Liver (tissue), 10 donors: ENCODE measurements at places on chromosomes 2 and 18. TPM values are rescaled to one million over a fixed set of nuclear protein-coding genes. Genes with fewer than 3 reads are reported as not detected.
A peak's percentile ranks its signal among the peaks of the same experiment; 100 is the strongest.

DNA sequence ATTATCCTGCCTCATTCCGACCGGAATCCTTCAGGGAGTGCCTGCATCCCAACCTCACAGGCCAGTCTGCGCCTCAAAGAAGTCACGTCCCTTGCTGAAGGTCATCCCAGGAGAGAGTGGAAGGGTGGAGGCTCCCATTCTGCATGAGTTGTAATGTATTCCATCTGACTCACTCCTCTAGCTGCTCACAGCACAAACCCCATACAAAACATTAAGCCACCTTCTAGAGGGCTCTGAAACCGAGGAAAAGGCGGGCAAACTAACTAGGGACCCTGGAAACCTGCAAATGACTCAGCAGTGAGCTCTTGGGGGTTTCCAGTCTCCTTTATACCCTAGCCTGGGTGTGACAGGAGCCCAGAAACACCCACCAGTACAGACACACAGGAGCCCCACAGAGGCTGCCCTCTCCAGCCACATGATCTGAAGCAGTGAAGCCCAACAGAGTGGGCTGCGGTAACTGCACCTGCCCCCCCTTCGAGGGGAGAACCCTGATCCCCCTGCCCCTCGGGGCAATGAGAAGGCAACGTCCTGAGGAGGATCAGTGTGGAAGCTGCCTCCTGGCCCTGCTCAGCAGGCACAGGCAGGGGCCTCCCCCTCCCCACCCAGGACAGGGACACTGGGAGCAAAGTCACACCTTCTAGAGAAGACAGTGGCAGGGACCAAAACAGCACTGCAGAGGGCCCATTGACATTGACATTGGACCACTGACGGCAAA lies 69.3 kb upstream of the SNTG2 start:
- DNase-seq = peak; percentile 17

- no peak for DNase-seq
Observed at GRCh38 chr2:218041302-218042168, 27.5 kb upstream of the RUFY4 start.

DNA sequence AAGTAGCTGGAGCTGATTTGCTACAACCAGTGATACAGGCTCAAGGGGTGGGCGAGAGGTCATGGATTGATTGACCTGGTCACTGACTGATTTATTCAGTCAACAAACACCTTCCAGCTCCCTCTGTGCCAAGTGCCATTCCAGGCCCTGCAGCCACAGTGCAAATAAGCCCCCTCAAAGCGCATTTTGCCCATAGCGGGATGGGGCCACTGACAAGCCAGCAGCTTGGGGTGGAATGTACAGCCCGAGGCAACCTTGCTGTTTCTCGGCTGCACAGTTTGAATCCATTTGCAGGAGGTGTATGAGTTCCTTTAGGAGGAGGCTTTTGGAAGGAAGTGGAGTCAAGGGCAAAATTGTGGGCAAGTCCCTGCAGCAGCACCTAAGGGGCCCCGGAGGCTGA lies 235.2 kb downstream of the TPGS2 start:
- DNase-seq = no peak

DNA sequence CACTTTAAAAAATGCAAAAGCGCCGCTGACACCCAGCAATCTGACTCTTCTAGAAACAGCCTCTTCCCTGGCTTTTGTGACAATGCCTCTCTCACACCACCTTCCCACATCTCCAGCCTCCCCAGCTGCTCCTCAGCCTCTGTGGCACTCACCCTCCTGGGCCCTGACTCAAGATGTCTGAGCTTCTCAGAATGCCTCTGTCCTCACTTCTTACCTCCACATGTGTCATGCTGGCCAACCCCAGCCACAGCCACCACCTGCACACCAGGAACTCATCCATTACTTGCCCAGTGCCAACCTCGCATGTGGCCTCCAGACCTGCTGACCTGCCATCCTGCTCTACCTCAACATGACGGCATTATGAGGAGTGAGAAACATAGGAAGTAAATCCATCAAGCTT lies 249.8 kb upstream of the RAB6C start:
- no peak for DNase-seq

ATP6V1B1 gene
- total RNA-seq = not detected

GRCh38 chr2:172448544-172449267 lies 21.3 kb downstream of the ITGA6 start:
- DNase-seq = no peak

DNA sequence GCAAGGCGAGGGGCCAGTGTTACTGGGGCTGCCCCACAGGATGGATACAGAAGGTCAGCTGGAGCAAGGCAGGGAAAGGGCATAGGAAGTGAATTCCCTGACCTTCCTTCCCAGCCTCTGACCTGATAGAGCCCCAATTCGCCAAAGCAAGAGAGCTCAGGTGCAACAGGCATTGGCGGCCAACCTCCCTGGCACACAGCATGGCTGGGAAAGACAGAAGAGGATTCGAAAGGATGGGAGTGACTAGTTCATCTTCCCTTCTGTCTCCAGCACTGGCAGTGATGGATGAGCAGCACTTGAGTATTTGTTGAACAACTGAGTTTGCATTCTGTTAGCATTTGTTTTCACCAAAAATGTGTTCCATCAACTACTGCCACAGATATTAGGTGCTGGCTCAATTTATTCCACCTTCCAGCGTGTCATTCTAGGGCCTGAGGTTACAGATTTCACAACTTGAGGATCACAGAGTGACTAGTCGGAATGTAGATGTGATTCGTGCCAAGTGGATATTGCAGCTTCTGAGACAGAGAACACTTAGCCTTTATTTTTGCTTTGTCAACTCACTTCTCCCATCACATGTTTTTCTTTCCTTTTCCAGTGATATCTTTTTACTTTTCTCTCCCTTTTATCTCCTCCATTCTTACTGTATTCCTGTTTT lies 6.2 kb downstream of the COPS8 start:
- DNase-seq = no peak

- no peak for DNase-seq
Observed at GRCh38 chr18:59717291-59717690, 20.1 kb upstream of the CCBE1 start.

- DNase-seq = no peak
Observed at GRCh38 chr18:26046419-26047077, 43.9 kb downstream of the SS18 start.

- DNase-seq = no peak
Observed at GRCh38 chr2:66813976-66814375, 379.1 kb downstream of the MEIS1 start.

PRR30 gene
- not detected for total RNA-seq

AFF3 gene
- total RNA-seq = 3.5 TPM

DNA sequence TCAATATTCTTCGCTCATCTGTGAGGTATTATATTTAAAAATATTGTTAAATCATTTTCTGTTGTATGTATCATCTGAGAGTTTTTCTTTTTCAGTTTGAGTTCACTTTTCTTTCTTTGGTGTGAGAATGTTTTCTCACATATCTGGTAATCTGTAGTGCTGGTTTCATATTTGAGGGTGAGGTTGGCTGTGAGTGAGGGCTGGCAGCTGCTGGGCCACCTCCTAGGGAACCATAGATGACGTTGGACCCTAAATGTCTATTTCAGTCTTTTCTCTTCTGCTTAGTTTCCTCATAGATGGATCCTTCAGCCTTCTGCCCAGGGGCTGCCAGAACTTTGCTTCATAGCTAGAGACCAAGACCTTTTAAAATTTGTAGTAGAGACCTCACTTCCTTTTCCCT lies 33.5 kb downstream of the MGAT5 start:
- no peak for DNase-seq

ACTG2 gene
- total RNA-seq = 7.7 TPM

DNA sequence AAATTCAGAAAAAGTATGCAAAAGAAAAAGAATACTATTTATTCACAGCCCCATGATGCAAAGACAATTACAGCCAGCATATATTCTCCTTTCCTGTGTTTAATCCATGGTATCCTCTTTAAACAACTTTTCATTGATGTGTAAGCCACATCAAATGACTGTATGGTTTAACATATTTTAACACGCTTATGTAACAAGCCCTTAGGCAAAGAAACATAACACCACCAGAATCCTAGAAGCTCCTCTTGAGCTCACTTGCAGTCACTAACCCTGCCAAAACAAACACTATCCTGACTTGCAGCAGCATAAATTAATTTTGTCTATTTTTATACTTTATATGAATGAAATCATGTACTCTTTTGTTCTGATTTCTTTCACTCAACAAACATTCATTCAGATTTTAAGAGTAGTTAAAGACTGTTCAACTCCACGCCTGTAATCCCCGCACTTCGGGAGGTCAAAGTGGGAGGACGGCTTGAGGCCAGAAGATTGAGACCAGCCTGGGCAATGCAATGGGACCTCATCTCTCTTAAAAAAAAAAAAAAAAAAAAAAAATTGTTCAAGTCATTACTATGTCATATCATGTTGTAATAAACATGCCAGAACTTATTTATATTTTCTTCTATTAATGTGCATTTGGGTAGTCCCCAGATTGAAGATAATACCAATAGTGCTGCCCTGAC lies 226.3 kb downstream of the NBAS start:
- DNase-seq = no peak

GRCh38 chr2:128769457-128770142 lies 450.9 kb upstream of the HS6ST1 start:
- DNase-seq = peak; percentile 28

NEB gene
- 6.4 TPM for total RNA-seq

FBXO36 gene
- 1.3 TPM for total RNA-seq
